ENCODE measurements at places on chromosomes 5 and 9. TPM values are rescaled to one million over a fixed set of nuclear protein-coding genes. Genes with fewer than 3 reads are reported as not detected.

- DNase-seq = no peak
Observed at GRCh38 chr5:138448481-138449398, 9.9 kb downstream of the REEP2 start.

DNA sequence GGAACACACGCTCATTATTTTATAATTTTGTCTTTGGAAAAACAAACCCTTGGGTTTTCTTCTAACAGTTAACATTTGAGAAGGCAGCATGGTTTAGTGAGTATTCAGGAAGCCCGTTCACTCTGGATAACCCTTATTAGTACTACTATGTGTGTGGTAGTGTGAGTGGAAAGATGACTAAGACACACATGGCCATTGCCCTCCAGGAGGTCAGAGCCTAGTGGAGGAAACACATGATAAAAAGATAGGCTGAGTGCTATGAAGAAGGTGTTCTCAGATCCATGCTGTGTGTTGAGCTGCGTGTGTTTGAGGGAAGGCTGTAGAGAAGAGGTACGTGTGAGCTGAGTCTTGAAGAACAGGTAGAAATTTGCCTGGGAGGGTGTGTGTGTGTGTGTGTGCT is 8.4 kb downstream of the C5orf47 start:
- no peak for DNase-seq

- DNase-seq = no peak
Observed at GRCh38 chr5:144436007-144436406, 265.3 kb downstream of the KCTD16 start.

DNA sequence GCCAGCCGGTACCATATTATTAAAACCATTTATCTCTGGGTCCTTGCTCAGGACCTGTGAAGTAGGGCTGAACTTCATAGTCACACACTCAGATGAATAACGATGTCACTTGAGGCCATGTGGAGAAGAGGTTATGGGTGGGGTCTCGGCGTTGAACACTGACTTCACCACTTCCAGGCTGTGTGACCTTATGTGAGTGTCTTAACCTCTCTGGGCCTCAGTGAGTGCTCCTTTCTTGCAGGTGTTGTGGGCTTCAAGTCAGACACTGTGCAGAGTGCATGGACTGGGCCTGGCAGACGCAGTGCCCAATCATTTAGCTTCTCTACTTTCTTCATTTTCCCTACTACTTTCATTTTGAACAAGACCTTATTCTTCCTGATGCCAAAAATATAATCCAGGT is 278.8 kb downstream of the PBX3 start:
- no peak for DNase-seq

GRCh38 chr5:108650997-108651396 is 96.7 kb upstream of the FER start:
- DNase-seq = no peak

Gene TUBB4B
- 463 TPM for total RNA-seq

DNA sequence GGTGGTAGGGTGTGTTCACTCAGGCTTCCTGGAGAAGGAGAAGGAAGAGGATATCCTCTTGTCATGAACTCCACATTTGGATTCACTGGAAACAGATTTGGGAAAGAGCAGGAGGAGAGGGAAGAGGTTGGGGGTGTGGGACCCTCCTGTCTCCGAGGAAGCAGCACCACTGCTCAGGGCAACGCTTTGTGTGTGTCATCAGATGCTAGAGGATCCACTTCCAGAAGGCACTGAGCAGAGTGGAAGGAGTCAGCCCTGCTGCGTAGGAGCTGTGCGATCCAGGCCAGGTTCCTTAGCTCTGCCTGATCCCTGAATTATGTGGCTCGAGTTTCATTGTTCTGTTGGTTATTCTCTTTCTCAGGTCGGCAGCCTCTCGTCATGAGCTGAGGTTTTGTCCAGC is 37.3 kb upstream of the TJP2 start:
- no peak for DNase-seq

Gene CHSY3
- 0.85 TPM for total RNA-seq

Gene IL3
- total RNA-seq = not detected

- DNase-seq = no peak
Observed at GRCh38 chr9:12718482-12719026, 25.4 kb downstream of the TYRP1 start.

- DNase-seq = no peak
Observed at GRCh38 chr5:135212361-135213026, 178.5 kb upstream of the PITX1 start.

DNA sequence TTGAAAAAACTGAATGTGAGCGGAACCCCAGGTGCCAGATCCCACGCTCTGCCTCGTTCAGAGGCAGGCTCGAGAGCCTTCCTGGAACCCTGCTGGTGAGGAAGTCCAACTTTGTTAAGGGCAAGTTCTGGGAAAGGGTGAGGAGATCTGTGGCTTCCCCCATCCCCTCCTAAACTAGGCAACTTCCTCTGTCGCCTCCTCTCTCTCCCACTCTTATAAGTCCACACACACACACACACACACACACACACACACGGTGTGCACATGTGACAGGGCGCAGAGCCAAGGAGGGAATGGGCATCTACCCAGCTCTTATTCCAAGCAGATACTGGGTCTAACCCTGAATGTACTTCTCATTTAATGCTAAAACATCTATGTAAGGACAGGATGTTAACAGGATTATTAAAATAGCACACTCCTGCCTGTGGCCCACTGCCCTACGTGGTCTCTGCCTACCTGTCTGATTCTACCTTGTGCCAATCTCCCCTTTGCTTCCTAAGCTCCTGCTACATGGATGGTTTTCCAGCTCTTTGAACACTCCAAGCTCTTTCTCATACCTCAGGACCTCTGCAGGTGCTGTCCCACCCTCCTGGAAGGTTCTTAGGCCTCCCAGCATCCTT is 72.4 kb upstream of the FBXW11 start:
- peak; percentile 47 for DNase-seq

- DNase-seq = no peak
Observed at GRCh38 chr9:18606281-18606680, 132.3 kb downstream of the ADAMTSL1 start.

DNA sequence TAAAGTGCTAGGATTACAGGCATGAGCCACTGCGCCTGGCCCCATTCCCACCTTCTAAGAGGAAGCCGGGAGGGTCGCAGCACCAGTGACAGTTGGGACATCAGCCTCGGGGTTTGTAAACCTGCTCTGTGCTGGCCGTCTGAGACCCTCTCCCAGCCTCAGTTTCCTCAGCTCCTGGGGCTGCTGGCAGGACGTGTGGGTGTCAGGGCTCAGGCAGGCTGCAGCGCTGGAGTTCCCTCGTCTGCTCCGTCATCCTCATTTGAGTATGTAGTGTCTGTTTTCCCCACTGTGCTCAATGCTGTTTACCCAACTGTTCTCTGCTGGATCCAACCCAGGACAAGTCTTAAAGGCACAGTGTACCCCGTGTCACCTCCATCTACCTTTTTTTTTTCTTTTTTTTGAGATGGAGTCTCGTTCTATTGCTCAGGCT is 2.0 kb upstream of the NINJ1 start:
- DNase-seq = no peak

GRCh38 chr9:2722715-2723114 is 5.4 kb downstream of the KCNV2 start:
- no peak for DNase-seq

DNA sequence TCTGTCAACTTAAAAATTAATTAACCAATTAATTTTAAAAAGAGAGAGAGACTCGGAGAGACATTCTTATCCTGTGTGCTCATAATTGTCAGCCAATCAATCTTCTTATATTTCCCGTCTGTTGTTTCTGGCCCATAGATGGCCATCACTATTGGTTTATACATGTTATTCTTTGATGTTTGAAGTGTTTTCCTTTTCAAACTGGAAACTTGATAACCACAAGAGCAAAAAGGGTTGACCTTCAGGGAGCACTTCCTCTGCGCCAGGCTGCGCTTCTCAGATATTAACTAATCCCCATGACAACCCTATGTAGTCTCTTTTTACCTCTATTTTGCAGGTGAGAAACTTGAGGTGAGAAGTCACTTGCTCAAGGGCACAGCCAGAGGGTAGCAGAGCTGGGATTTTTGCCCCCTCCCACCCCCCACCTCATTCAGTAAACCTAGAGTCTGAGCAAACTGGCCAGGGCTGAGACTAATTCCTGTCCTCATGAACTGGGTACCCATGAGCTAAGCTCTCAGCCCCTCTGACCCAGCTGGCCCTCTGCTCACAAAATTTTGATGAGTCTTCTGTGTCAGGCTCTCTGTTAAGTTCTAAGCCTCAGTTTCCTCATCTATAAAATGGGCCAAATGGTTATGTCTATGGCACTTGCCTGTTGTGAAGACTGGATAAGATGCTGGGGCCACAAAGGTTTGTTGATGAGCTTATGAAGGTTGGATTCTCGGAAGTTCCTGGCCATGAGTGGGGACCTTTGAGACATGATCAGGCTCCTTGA is 86.0 kb upstream of the SH3PXD2B start:
- no peak for DNase-seq

Gene TSSK1B
- total RNA-seq = not detected

All from left ventricle myocardium inferior (tissue), 1 donor.